ENCODE measurements at places on chromosomes 4 and X.

GRCh38 chr4:119841361-119841760 lies 212.8 kb upstream of the PDE5A start:
- DNase-seq: no peak

GRCh38 chrX:11462136-11462535 lies 168.9 kb downstream of the AMELX start:
- DNase-seq: no peak

GRCh38 chrX:49947781-49948180 lies 25.4 kb downstream of the CLCN5 start:
- DNase-seq: no peak

GRCh38 chrX:74493806-74494205 lies 72.5 kb downstream of the SLC16A2 start:
- no peak for DNase-seq

GRCh38 chr4:44256414-44256813 lies 192.2 kb downstream of the KCTD8 start:
- DNase-seq: no peak

GRCh38 chrX:133374874-133375387 lies 40.4 kb downstream of the GPC4 start:
- DNase-seq: no peak

DNA sequence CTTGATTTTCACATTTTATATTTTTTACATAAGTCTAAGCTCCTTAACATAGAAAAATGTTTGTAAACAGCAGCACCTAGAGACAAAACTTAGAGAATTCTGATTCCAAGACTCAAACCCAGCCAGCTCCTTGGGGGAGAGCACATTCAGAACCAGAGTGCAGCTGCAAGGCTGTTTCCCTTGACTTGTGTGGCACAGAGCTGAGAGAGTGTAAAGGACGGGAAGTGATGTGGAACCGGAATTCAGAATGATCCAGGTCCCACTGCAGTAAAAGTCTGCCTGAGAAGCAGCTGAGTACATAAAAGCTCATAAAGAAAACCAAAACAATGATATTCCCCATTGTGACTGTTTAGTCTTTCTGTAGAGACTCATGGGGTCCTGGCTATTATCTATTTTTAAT lies 713.8 kb downstream of the RAB28 start:
- no peak for DNase-seq

DNA sequence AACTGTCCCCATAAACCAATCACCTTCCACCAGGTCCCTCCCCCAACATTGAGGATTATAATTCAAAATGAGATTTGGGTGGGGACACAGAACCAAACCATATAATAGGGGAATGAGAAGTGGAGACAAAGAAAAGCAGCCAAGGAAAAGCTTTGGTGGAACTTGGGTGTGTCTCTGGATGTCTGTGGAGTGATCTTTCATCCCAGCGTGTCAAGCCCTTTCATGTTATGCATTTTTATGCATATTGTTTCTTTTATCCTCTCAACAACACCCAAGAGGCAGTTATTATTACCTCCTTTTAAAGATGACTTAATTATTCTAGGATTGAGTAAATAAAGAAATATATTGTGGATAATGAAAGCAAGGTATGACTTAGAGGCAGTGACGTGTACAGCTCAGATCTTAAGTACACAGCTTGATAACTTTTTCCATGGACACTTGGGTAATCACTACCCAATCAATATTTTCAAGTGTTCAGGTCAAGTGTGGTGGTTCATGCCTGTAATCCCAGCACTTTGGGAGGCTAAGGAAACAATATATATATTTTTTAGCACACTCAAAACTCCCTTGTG lies 42.6 kb upstream of the HOPX start:
- DNase-seq: no peak

DNA sequence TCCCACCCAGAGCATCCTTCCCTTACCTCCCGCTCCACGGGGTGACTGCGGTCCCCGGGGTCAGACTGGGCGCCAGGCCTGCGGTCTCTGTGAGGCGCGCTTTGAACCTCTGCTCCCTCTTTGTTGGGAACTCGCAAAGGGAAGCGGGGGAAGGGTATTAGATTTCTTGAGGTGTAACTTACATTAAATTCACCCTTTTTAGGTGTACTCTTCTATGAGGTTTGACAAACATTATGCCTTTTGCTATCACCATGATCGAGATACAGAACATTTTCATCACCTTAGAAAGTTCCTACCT lies 569 bp downstream of the DCK start:
- no peak for DNase-seq

DNA sequence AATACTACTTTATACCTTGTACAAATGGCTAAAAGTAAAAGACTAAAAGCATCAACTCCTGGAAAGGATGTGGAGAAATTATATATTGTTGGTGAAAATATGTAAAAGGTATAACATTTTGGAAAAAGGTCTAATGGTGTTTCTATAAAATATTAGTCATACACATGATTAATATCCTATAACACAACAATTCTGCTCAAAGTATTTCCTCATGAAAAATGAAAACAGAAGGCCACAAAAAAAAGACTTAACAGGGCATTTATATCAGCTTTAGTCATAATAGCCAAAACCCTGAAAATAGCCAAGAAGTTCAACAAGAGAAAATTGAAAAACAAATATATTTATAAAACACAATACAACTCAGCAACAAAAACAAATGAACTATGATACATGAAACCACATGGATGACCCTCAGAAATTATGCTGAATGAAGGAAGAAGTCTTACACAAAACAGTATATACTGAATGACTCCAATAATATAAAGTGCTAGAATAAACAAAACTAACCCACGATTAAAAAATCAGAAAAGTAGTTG lies 38.8 kb downstream of the TBCK start:
- DNase-seq: no peak

- DNase-seq: no peak
These were observed 45.0 kb upstream of the CPLX1 start for GRCh38 chr4:870951-871350.

GRCh38 chr4:80073473-80074008 lies 512 bp upstream of the ANTXR2 start:
- DNase-seq: no peak

DNA sequence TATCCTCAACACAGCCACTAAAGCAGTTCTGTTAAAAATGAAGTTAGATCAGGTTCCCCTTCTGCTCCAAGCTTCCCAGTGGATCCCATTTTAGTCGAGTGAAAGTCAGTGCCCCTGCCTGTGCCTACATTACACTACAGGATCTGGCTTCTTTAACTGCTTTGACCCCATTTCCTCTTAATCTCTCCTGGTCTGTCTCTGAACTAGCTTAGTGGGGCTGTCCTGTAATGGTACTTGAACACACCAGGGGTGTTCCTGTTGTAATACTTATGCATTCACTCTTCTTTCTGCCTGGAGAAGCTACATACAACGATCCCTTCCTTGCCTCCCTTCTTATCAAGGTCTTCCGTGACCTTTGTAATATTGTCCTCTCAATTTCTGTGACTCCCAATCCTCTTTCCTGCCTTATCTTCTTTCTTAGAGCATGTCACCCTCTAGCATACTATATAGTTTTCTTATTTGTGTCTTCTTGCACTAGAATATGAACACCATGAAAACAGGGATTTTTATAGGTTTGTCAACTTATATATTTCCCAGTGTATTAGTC lies 16.7 kb downstream of the ARSJ start:
- no peak for DNase-seq

- no peak for DNase-seq
These were observed 69.3 kb upstream of the HMX1 start for GRCh38 chr4:8940792-8941491.

GRCh38 chr4:169986369-169986768 lies 39.8 kb downstream of the MFAP3L start:
- DNase-seq: no peak

GRCh38 chr4:113331811-113332210 lies 282.4 kb downstream of the ANK2 start:
- no peak for DNase-seq

- DNase-seq: no peak
These were observed 136.4 kb upstream of the FGF13 start for GRCh38 chrX:138847930-138848329.

- DNase-seq: no peak
These were observed 504 bp upstream of the PDLIM3 start for GRCh38 chr4:185535612-185536410.

DNA sequence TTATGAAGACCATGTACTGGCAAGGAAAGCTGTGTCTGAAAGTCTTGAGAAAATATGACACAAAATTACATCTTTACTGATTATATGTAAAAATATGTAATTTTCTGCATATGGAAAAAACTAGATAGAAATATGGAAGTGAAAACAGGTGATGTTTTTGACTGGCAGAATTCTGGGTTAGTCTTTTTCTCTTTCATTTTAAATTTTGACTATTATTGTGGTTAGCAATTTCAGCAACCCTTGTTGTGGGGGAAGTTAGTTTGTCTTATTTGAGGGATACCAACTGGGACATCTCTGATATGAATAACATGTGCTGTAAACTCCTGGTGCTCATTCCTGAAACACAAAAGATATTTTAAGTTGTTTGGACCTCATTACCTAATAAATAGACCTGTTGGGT lies 49.9 kb upstream of the CPEB2 start:
- no peak for DNase-seq

DNA sequence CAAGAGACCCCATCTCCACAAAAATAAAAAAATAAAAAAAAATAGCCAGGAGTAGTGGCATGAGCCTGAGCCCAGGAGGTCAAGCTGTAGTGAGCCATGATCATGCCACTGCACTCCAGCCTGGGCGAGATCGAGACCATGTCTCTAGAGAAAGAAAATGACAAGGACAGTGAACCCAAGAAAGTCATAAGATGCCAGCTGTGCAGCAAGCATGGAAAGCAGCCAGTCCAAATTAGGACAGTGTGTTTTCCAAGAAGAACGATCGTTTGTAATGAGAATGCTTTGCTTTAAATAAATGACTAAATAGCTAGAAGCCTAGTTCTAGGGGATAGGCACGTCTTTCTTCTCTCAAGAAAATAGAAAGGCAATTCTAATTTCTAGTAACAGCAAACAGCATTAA lies 58.4 kb upstream of the MSANTD1 start:
- no peak for DNase-seq

DNA sequence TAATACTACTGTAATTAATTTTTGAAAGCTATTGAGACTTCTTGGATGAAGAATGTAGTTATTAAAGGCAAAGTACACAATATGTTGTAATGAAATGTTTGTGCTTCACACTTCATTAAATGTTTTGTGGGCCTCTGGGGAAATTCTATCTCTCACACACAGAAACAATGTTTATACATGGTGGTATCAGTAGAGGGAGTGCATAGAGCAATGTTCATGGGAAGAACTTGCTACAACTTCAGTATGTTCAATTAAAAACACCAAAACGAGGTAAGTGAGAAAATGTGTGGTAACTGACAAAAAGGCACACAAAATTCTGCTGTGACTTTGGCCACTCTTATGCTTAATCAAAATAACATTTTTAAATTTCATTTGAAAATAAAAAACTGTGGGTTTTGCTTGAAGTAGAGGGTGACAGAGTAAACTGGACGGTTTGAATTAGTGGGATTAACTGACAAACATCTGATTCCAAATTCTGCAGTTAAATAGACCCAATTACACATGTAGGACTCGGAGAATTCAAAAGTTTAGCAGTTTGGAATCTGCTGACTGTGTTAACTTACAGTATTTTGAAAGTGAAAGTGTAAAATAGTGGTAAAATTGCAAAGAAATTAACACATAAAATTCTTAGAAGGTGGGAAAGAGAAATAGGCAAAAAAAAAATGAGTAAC lies 111.4 kb upstream of the TTC29 start:
- no peak for DNase-seq

- no peak for DNase-seq
These were observed 62.4 kb upstream of the BMPR1B start for GRCh38 chr4:94695384-94695783.

GRCh38 chr4:14100349-14100748 lies 472.8 kb upstream of the BOD1L1 start:
- no peak for DNase-seq

GRCh38 chrX:40671126-40671525 lies 23.8 kb upstream of the CXorf38 start:
- DNase-seq: no peak

DNA sequence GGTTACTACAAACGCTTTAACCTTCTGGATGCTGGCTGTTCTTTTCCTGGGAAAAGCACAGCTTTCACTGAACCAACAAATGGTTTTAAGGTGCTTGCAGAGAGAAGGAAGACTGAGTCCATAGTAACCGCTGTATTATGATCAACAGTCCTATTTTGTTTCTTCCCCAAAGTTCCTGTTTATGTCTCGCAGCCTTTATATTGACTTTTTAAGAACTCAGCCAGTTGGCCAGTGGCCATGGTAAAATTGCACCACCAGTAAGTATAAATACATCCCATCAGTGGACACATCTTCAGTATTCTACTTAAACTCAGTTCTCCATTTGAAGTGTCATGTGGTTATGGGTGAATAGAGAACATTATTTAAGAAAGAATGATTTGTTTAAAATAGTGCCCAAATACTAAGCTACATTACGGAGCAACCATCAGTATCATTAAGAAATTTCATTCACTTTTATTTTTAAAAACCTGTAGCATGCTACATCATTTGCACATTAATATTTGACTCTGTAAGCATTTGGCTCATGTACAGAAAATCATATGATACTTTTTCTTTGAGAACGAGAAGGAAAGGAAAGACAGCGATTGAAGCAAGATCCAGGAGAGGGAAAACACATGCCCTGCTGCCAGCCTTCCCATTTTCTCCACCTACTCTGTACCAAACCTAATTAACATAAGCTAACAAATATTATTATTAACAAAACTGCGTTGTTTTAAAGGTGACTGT lies 287.0 kb downstream of the ARHGAP24 start:
- no peak for DNase-seq

GRCh38 chr4:82567444-82567843 lies 5.7 kb upstream of the TMEM150C start:
- DNase-seq: no peak

DNA sequence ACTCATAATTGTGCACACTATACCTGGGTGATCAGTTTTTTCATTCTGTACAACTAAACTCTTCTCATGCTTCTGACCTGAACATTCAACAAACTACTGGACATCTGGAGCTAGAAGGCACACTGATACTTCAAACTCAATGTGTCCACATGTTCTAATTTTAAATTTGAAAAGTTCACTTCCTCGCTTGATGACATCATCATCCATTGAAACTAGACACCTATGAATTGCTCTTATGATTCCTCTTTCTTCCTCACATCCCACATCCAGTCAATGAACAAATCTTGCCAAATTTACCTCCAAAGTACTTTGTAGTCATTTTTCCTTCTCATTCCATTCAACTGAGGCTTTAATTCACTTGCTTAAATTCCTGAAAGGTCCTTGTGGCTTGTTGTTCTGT lies 549.4 kb downstream of the GALNTL6 start:
- no peak for DNase-seq

DNA sequence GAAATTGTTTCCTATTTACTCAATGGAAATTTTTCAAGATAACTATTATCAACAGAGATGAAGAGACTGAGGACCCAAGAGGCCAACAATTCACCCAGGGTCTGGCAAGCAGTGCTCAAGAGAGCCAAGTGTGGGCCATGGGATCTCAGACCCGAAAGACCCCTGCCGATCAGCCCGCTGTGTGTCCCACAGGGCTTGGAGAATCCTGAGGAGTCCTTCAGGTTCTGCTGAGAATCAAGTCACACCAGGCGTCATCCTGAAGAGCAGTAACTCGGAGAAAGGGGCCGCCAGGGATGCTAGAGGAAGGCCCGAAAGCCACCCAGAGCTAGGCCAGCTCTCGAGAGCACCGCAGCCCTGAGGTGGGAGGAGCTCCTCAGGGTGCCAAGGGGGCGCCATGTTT lies 48.7 kb downstream of the FGFRL1 start:
- no peak for DNase-seq
